ENCODE measurements at places on chromosomes 4 and X.
A peak's percentile ranks its signal among the peaks of the same experiment; 100 is the strongest.

DNA sequence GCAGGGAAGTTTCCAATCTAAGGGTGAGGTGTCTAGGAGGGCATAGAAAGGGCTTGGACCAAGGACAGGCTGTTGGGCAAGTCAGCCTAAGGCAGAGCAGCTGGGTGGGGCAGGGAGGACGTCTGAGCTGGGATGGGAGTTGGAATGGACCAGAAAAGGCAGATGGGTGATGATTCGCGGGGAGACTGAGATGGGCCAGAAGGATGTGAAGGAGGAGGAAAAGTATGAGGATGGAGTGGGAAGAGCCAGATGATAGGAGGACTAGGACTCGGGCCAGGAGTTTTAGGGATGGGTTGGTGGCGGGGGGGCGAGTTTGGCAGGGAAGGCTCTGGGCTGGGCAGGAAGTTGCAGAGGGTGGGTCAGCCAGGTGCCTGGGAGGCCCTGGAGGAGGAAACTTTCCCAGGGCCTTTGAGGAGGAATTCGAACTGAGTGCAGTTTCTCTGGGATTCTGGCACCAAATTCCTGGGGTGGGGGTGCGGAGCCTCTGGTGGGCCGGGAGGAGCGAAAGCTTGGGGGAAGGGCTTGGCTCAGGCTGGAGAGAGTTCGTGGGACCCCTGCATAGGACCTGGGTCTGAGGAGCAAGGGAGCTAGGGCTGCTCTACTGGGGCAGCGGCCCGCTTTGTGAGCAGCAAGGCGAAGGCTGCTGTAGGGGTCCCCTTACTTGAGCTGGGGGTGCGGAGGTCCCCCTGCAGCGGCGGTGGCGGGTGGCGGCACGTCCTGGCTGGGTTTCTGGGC lies 8.7 kb upstream of the TIMP1 start:
- peak; percentile 5 for DNase-seq

- no peak for DNase-seq
Measured at GRCh38 chr4:181890911-181891310, 352.3 kb upstream of the TENM3 start.

- DNase-seq, result no peak
Measured at GRCh38 chrX:130725519-130725918, 177.5 kb downstream of the ENOX2 start.

DNA sequence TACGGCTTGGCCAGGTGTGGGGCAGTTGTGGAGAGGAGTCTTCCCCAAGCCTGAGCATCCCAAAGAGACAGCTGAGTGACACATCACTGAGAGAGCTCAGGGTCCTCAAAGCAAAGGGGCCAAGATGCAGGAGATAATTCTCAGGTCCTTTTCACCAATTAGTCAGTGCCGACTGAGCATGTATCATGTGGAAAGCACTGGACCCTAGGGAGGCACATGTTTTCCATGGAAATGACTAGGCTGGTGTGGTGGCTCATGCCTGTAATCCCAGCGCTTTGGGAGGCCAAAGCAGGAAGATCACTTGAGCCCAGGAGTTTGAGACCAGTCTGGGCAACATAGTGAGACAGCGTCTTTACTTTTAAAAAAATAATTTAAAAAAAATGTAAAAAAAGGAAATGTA lies 67.3 kb upstream of the PRPS1 start:
- DNase-seq, result no peak

GRCh38 chr4:8477095-8477635 lies 36.6 kb downstream of the TRMT44 start:
- no peak for DNase-seq

GRCh38 chr4:183412821-183413220 lies 31.6 kb upstream of the CDKN2AIP start:
- DNase-seq, result no peak
